ENCODE measurements at places on chromosomes 12 and 14.
A peak's percentile ranks its signal among the peaks of the same experiment; 100 is the strongest.

DNA sequence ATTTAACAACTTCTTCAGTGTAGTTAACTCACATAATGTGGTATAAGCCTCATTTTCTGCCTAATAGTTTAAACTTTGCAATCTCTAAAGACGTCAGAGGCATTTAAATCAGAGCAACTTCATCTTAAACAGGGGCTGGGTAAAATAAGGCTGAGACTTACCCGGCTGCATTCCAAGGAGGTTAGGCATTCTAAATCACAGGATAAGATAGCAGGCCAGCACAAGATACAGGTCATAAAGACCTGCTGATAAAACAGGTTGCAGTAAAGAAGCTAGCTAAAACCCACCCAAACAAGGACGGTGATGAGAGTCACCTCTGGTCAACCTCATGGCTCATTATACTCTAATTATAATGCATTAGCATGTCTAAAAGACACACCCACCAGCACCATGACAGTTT is 115.6 kb upstream of the PKP2 start:
- no peak for DNase-seq

DNA sequence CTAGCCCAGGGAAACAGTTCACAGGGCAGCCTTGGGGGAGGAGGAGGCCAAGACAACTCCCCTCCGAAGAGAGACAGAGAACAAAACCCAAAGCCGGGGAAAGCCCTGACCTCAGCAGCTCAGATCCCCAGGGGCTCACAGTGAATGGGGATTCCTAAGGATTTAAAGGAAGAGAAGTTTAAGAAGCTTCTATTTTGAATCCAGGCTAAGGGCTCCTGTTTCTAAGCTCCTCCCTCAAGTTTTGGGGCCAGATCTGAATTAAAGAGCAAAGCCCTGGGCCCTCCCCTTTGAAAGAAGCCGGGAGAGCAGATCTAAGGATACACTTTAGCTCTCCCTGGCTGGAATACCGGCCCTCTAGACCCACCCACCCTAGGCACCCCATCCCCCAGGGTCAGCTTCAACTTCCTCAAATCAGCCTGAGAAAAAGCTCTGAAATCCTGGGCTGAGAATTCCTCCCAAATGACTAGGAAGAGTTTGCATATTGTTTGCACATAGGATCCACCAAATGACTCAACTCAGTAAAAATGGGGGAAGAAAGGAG is 3.9 kb downstream of the KDM2B start:
- no peak for DNase-seq

- DNase-seq, result peak; percentile 26
Measured at GRCh38 chr12:14256121-14256520, 109.4 kb upstream of the ATF7IP start.

DNA sequence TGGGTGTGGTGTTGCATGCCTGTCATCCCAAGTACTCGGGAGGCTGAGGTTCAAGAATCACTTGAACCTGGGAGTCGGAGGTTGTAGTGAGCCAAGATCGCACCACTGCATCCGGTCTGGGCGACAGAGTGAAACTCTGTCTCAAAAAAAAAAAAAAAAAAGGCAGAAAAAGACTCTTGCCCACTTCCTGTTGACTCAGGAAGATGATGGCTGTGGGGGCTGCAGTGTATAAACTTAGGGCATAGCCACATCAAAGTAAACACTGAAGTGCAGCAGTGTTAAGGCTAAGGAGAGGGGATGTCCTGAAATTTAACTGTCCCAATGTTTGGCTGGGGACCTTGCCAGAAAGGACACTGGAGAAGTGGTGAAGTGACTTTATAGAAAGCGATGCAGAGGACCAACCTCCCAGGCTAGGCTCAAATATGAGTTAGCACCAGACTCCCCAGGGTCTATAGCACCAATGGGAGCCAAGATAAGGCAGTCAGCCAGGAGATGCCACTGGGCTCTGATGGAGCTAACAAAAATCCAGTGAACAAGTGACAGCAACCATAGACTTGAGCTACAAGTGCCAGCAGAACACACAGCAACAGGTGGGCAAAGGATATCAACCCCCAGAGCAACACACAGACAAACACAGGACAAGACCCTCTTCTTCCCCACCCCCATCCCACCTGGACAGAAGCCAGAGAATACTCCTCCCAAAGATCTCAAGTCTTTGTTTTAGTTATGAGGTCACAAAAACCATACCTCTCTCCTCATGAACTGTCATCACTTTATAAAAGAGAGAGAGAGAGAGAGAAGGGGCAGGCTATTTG is 28.0 kb downstream of the NELL2 start:
- peak; percentile 71 for DNase-seq

- no peak for DNase-seq
Measured at GRCh38 chr14:61505815-61506809, 184.7 kb downstream of the PRKCH start.

- peak; percentile 14 for DNase-seq
Measured at GRCh38 chr14:95774265-95775160, 60.6 kb upstream of the TCL1A start.

GRCh38 chr14:80395031-80395430 is 183.7 kb upstream of the DIO2 start:
- no peak for DNase-seq

- DNase-seq, result no peak
Measured at GRCh38 chr12:104469066-104469465, 12.3 kb downstream of the CHST11 start.

DNA sequence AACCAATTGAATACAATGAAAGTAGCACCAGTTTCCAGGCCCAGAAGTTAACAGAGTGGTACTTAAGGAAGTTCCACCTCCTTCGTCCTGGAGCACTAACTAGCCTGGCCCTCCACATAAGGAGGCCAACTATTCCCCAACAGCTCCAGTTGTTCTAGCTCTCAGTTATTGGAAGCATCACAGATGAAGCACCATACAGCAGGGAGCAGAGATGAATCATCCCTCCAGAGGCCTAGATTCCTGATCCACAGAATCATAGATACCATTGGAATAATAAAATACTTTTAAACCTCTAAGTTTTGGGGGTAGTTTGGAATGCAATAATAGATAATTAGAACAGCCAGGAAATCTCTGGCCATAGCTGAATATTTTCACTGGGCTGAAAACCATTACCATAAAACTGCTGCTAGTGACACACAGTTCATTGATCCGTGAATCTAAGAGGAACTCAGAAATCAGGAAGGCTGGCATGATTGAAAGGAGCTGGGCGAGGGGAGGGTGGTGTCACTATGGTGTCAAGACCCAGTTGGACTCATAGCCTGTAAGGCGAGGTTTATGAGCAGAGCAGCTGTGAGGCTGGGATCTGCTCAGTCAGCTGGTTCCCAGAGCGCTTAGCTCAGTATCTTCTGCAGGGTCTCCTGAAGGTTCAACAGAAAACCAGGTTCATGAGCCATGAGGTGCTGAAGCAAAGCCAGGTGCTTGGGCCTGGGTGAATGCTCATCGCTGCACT is 371.4 kb upstream of the TMTC1 start:
- DNase-seq, result no peak

DNA sequence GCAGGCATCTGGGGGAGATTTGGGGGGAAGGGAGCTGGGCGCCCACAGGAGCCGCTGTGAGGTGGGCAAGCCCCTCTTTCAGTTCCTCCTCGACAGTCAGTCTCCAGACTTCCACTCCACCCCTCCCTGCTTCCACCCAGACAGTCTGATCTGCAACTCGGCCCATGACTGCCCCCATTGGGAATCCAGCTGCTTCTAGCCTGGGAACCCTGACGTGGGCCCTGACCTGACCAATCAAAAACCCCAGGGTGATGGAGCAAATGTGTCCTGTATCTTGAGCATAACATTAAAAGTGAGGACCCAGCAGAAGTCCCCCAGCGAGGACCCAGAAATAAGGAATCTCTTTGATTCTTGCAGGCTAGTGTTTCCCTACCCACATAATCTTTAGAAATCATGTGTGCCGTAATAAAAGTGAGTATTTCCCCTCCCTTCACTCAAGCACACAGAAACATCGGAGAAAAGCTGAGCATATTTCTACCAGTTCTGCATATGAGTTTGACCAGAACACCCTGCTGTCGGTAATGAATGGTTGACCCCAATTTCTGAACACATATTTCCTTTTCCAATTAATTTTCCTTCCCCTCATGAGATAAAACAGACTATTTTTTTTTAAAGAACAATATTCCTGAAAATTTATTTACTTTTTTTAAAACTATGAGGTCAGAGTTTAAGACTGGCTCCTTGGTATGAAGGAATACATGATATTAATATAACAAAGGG is 6.4 kb downstream of the SSH1 start:
- peak; percentile 64 for DNase-seq

DNA sequence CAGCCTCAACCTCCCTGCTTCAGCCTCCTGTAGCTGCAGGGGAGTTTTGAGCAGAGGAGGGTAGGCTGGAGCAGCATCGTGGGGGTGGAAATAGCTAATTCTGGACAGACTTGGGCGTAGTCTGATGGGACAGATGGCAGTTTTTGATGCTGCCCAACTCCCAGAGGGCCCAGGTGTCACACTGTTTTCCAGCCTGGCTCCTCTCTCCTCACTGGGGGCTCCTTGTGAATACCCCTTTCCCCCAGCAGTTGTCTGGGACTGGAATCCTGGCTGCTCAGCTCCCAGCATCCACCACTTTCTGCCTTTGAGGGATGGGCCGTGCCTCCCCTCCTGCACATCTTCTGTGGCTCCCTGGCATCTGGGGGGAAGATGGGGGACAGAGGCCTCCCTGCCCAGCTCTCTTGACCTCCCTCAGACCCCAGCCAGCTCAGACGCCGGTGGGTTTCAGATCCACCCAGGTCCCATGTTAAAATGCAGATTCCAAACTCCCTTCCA is 34.0 kb downstream of the SH2B3 start:
- DNase-seq, result no peak

- DNase-seq, result no peak
Measured at GRCh38 chr14:33691907-33692306, 259.0 kb downstream of the EGLN3 start.

DNA sequence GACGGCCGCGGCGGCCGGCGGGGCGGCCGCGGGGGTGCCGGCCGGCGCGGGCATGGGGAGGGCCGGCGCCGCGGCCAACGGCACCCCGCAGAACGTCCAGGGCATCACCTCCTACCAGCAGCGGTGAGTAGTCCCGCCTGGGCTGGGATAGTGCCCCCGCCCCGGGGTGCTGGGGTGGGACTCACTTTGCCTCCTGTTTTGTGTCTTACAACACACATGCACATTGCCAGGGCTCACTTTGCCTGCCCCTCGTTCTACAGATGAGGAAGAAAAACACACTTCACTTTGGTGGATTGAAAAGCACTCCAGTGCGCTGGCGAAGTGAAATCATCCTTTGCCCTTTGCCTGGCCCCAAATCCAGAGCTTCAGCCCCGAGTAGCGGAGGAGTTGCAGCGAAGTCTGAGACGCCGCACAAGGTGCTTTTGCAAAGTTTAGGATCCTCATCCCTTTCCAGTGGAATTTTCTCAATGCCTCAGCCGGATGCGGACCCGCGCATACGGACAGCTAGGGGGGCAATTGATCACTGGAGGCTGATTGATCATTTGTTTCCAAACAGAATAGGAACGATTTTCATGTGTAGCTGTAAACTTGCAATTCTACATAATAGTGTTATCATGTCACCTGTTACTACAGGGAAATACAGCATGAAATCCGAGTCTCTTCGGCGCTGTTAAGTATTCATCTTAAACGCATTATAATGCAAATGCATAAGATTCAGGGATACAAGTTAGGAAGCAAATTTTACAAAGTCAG is 3.6 kb upstream of the NPAS3 start:
- no peak for DNase-seq

DNA sequence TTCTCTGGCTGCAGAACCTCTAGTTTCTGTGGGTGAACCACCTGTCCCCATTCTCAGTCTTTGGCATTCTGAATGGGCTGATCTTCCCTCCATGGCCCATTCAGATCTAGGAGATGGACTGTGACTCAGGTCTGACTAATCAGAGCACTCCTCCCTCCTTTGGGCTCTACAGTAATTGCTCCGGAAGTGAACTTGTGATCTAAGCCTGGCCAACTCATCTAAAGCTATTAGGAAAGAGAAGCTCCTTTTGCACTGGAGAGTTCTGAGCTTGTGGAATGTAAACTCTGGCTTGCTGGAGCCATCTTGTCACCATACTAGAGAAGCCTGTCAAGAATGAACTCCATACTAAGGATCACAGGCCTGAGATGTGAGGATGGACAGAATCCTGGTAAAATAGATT is 168.2 kb downstream of the SUDS3 start:
- DNase-seq, result no peak

DNA sequence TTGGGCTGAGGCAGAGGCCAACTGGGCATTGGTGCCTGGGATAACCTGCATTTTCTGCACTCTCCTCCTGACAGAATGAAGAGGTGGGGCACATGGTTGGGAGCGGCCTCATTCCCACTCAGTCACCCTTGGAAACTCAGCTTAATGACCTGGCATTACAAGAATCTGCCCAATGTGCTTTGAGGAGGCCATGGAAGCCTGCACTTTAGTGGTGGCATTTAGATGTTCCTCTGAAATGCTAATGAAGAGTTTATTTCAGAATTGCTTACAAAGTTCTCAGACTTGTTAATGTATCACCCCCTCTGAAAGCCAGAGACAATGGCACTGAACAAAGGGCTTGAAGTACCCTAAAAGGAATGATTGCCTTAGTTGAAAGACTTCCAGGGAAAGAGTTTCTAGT is 71.4 kb upstream of the PARP11 start:
- no peak for DNase-seq

DNA sequence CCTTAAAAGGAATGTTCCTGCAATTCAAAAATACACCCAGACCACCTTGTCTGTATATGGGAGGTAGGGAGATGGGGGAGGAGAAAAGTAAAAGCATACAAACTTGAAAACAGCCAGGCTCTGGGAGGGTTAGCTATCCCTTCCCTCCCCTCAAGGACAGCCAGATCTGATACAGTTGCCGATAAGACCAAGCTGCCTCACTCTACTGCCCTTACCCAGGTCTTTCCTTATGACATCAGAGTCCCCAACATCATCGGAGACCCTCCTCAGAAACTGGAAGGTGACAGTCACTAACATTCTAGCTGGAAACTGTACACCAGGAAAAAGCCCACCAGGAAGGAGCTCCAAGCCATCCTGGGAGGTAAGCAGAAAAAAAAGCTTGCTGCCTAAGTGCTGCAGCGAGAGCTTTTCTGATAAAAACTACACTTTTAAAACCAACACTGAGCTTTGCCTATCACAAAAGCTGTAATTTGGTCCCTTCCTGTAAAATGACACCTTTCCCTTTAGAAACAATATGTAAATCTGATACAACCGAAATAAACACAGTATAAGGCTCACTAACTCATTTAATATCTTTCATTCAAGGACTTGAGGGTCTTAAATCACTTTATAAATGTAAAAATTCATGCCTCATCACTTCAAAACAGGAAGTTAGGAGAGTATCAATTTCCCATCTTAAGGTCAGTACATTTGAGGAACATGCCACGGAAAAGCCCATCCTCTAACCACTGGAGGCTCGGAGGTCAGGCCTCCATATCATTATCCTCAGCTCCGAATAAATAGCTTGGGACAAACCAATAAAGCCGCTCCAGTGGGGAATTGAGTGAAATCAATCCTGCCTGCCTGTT is 20.4 kb upstream of the PLEKHH1 start:
- DNase-seq, result no peak

DNA sequence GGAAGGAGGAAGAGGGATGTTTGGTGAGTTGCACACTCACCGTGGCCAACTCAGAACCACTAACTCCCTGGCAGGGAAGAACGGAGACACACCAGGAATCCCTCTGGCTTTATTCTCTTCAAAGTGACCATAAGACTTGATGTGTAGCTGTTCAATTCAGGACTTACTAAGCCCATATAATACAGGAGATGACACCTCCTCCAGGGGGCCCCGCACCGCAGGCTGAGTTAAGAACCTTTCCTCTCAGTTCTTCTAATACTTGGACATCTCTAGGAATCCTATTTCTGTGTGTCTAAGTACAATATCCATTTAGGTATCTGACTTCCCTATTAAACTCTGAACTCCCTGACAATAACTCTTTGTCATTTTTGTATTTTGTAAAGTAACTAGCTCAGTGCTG is 49.5 kb downstream of the DCAF4 start:
- no peak for DNase-seq
